ENCODE measurements at places on chromosomes 7 and 10.

DNA sequence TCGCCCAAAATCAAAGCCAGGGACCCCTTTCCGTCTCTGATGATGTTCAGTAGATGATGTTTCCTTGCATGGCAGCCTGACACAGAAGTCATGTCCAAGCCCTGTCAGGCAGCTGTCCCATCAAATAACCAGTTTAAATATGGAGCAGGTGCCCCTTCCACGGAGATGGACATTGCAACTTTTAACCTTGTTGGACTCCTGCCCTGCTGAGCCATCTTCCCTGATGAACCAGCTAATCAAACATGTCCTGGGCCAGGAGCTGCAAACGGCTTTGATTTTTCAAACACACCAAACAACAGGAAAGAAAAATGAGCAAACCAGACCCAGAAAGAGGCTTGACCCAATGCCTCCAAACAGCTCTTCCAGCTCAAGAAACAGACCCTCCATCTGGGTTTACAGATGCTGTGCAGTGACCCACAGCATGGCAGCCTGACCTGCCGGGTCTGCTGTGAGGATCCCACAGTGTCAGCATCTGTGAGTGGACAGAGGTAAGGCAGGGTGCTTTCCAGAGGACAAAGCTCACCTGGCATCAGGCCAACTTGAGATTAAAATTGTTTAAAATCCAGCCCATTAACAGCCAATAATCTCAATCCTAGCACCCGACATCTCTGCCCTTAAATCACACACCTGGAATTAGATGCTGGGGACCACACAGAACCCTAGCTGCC, 372.6 kb downstream of the GRID1 start:
- no peak for DNase-seq

DNA sequence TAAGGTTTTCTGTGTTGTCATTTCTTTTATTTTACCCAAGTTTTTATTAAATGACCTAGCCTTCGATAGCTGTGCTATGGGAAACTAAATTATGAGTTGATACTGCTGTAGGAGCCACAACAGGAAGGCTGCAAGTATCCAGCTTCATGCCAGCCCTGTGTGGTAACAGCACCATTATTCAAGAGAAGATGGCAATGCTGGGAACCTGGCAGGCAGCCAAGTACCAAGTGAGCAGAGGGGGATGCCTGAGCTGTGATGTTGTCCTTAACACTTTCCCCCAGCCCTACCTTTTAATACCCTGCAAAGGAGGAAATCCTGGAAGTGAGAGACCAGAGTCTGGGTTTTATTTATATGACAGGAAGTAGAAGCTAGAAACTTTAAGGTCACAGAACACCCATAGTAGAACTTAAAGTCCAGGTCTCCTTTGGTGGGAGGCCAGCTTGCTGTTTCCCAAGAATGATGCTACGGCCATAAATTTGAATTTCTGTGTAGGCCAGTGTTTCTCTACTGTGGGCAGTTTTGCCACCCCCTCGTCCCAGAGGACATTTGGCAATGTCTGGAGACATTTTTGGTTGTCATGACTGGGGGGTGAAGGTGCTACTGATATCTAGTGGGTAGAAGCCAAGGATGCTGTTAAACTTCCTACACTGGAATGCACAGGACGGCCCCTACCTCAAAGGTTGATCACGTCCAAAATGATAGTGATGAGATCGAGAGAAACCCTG, 9.2 kb upstream of the ATXN7L1 start:
- DNase-seq: no peak

- DNase-seq: no peak
These were observed 122.1 kb downstream of the LRMDA start for GRCh38 chr10:75553550-75553949.

DNA sequence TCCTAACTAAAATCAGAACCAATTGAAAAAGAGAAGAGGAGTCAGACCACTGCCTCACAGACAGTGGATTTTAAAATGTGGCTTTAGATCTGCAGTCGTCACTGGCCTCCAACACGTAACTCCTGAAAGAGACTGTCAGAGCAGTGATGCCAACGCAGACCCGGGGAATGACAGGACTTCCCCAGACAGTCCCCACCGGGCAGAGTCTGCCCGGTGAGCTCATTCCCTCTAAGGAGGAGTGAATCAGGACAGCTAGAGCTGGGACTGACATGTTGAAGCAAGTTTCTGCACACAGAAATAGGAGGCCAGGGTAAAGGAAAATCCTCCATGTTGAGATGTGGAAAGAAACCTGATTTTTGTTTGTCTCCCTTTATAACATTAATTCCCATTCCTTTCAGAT, 105.0 kb downstream of the TES start:
- DNase-seq: no peak

Measured in activated naive CD4-positive, alpha-beta T cell (primary cell).